Right ventricle myocardium inferior (tissue), 1 donor: ENCODE measurements at places on chromosomes 3 and 15. TPM values are rescaled to one million over a fixed set of nuclear protein-coding genes. Genes with fewer than 3 reads are reported as not detected.

GRCh38 chr3:128969993-128970739, 23.7 kb downstream of the CFAP92 start:
- no peak for DNase-seq

GRCh38 chr15:95928822-95929221, 401.7 kb upstream of the NR2F2 start:
- DNase-seq = no peak

DNA sequence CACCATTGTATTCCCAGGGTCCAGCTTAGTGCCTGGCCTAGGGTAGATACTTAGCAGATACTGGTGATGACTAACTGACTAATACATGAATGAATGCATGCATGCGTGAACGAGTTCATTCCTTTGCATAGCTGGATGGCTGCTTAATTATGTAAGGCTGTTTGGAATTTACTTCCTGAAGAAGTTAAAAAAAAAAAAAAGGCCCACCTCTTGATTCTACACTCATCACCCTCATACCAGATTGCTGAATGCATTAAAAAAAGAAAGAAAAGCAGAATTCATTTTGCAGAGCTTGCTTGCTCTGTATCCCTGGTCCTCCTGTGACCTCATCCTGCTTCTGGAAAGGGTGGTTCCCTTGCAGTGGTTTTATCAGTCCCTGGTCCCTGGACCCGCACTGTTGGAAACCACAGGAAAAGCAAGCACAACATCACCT, 277.6 kb upstream of the CFAP20DC start:
- no peak for DNase-seq

DNA sequence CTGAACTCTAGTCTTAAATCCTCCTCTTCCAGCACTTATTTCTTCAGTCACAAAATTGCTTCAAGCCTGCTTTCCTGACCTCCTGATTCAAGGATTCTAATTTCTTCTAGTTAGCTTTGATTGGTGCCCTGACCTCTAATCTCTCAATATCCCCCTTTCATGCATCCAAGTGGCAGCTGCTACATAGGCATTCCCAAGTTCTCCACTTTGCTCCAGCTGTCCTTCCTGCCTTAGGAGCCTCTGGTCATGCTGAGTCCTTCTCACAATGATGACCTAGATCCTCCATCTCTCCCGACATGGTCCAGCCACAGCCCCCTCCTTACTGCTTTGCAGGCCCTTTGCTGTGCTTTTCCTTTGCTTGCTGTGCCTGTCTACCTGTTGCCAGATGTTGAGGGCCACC, 347.8 kb upstream of the C2CD4B start:
- no peak for DNase-seq

C15orf62 gene
- 0.24 TPM for total RNA-seq

FYCO1 gene
- 107 TPM for total RNA-seq
